ENCODE measurements at places on chromosomes 13 and 19.

- DNase-seq = no peak
Measured at GRCh38 chr13:59319276-59319675, 844.5 kb downstream of the DIAPH3 start.

- no peak for DNase-seq
Measured at GRCh38 chr13:101711307-101712025, 259.0 kb downstream of the ITGBL1 start.

- DNase-seq = no peak
Measured at GRCh38 chr19:55391702-55392615, 6.2 kb downstream of the RPL28 start.

DNA sequence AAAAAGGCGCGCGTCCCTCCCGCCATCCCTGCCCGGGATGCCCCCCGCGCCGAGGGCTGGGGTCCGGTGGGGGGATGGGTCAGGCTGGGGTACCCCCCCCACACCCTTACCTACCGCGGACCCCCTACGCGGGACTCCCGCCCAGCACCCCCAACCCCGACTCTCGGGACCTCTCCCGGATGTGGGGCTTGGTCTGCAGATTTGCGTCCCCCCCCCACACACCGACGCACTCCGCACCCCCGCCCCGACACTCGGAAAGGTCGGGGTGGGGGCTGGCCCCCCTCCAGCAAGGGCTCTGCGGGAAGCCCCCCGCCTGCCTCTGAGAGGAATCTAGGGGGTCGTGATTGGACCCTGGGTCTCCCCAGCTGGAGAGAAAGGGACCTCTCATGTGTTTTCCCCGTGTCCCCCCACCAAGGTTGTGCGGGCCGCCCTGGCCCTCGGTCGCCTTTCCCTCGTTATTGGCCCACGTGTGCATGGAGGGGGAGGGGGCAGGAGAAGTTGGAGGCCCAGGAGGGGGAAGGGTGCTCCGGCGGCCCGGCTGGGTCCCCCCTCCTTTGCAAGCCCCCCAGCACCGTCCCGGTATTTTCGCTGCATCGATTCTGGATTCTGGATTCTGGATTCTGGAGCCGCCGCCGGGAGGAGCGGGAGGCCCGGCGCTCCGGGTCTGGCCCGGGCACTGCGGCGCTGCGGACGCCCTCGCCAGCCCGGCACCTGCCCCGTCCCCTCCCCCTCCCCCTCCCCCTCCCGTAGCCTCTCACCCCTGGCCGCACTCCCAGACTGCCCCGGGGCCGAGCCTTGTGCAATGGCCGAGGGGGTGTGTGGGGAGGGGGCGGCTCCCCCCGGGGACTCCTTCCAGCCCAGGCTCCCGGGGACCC is 607 bp downstream of the NFIC start:
- no peak for DNase-seq

DNA sequence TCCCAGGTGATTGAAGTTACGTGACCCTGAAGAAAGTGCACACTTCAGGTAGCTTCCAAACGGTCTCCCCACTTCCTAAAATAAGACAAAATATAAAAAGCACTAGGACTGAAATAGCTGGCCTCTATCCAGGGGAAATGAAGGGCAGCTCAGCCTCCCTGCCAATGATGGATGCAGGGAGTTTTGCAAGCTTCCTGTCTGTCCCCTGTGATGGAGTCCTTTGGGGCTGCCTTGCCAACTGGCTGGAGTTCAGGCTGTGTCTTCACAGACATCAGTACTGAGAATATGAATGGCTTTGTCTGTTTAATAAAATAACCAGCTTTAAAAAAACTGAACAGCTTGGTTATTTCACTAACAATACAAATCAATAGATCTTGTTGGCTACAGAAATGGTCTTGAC is 101.4 kb upstream of the GPR12 start:
- no peak for DNase-seq

DNA sequence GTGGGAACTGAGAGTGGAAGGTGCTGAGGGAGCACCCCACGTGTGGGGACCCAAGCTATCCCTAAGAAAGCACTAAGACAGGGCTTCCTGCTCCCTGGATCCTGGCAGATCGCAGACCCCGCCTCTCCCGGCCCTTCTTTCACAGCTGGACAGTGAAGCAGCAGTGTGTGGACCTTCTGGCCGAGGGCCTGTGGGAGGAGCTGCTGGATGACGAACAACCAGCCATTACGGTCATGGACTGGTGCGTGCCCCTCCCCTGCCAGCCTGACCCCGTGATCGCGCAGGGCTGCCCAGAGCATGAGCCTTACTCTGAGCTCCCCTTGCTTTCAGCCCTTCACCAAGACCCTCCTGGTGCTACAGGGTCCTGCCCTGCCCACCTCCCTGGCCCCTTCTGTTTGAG is 2.3 kb downstream of the NCCRP1 start:
- DNase-seq = no peak

DNA sequence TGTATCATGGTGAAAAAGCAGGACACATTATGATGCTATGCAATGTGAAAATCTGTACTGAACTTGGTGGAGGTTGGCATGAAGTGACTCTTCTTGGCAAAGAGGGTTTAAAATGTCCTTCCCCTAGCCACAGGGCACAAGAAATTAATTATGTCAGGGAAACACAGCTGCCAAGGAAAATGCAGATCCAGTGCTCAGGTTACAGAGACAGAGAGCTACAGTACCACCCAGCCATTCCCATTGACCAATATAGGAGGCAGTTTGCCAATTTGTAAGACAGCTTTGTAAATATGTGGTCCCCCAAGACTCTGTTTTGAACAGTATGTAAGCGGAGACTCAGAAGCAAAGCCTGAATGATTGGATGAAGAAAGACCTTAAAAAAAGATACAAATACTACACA is 69.4 kb upstream of the KLF12 start:
- DNase-seq = no peak

GRCh38 chr19:46975925-46976782 is 43.5 kb upstream of the NPAS1 start:
- DNase-seq = no peak

DNA sequence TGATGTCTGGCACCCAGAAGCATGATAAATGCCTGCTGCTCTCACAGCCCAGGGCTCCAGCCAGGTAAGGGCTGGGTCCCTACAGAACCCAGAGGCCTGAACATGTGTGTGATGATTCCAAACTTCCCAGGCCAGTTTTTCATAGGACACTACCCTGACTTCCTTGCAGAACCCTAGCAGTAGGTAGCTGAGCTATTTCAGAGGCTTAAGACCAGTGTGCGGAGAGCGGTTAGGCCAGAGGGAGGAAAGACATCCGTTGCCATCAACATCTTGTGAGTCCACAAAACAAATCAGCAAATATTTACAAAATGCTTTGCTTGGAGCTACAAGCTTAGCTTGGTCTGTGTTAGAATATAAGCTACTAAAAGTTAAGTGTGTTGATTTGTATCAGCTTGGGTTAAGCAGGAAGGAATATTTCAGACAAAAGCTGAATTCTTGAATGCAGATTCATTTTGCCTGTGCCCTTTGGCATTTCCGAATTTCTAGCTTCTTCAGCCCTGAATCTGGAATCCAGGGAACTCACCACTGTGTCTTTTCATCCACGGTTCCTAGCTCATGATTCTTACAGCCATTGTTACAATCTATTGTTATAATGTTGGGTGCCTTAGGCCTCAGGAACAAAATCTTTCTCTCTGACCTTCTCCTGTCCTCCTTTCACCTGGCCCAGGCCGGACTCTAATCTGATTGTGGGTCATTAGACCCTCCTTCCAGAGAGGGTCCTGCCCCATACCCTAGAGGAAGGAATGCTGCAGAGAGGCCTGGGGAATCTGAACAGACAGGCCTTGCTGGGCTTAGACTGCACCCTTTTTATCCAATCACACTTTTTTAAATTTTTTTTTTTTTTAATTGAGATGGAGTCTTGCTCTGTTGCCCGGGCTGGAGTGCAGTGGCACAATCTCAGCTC is 12.4 kb downstream of the RAB20 start:
- no peak for DNase-seq

GRCh38 chr13:77523834-77524728 is 11.4 kb upstream of the SCEL start:
- DNase-seq = no peak

DNA sequence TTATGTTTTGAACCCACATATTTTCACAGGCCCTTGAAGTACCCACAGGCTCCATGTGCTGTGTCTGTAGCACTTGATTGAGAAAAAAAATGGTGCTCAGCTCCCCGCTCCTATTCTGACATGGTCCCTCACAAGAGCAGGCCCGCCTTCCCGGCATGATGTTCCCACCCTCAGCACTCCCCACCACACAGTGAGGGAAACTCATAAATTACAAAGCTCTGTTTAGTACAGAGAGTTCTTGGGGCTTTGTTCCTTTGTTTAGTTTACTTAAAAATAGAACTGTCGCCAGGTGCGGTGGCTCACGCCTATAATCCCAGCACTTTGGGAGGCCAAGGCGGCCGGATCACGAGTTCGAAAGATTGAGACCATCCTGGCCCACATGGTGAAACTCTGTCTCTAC is 25.9 kb upstream of the ABCC4 start:
- DNase-seq = no peak

GRCh38 chr13:72430923-72431322 is 296.5 kb downstream of the MZT1 start:
- DNase-seq = no peak

GRCh38 chr19:13882419-13882795 is 5.5 kb downstream of the NANOS3 start:
- DNase-seq = no peak

DNA sequence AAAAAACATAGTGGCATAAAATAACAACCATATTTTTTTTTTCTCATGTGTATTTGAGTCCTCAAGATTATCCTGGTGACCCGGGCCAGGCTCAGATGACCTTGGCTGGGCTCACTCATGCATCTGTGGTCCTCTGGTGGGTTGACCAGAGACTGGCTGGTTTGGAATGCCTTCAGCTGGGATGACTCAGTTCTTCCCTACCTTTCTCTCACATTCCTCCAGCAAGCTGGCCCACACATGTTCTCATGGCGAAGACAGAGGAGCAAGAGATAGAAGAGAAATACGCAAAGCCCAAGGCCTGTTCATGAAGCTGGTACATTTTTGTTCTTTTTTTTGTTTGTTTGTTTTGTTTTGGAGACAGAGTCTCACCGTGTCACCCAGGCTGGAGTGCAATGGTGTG is 14.3 kb upstream of the ZNF541 start:
- no peak for DNase-seq

DNA sequence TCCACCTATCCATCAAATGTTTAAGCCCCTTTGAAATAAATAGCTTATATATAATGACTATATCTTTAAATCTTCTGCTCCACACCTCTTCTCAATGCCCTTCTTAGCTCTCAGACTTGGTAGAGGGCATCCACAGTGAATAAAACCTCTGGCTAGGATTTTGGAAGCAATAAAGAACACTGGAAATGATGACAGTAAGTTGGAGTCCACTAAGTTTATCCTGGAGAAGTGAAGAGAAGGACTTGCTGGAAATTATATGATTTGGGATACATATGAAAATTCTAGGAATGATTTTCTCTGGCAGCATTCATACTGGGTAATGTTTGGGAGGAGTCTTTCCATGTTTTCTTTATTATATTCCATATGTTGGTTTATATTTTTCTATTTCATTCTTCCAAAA is 133.5 kb upstream of the KL start:
- DNase-seq = no peak

DNA sequence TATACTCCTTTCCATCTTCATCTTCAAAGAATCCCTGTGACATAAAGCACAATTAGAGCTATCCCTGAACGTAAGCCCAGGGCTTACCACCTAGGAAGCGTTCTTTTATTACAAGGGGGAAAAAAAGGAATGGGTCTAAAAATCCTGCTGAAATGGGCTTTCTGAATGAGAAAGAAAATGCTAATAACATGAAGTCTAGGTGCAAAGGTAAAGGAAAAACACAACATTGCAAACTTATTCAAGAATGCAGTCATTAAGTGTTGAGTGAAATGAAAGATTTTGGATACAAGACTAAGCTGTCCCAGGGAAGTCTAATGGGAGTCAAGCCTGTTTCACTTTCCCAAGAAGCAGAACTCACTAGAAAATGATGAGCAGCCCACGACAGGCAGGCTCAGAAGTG is 55.3 kb upstream of the SLC15A1 start:
- no peak for DNase-seq

DNA sequence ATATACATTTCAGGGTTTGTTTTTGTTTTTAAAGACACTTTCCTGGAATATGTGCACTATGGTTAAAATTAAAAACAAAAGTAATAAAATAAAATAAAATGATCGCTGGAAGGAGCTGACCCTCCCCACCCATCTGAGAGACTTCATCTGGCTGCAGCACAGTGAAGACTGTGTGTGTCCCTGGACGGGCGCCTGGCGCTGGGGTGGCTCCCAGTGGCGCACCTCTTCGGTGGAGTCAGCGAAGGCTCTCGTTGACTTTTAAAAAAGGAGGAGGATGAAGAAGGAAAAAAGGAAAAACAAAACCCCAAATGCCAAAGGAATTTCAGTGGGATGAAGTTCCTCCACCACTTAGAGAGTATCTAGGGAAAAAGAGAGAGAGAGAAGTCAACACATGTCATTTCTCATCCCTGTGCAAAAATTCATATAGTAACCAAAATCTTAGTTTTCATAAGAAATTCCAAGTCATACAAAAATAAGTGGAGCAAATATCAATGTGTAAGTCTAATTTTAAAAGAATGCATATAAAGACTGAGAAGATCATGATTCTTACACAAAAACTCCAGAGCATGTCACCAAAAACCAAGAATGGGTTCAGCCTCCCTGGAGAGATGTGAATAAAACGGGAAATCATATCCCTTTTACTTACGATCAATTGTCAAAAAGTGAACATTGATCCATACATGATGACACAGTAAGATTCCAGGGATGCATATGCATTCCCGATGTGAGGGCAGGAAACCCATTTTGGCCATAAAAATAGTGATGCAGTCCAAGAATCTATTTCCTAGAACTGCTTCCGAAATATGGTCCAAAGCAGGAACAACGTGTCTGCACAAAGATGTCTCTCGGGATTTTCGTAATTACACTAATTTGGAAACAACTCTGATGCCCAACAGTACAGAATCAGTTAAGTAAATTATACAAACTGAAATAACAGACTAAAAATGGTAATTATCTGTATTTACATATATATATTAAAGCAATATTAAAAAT is 123.8 kb downstream of the STK24 start:
- no peak for DNase-seq

DNA sequence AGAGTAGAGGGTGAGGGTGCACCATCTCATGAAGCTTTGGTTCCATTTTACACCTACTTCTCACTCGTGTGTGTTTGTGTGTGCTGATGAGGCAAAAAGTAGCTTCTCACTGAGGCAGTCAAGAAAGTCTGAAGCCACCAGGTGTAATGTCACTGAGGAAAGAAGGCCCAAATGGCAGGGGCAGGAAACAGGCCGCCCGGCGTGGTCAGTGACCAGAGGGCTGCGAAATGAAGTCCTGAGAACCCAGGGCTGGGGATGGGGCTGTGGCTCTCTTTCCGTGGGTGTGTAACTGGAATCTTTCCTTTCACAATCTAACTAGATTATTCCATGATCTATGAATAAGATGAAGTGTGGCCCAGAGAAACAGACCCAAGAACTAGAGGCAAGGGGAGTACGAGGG is 25.5 kb upstream of the TFDP1 start:
- DNase-seq = no peak

DNA sequence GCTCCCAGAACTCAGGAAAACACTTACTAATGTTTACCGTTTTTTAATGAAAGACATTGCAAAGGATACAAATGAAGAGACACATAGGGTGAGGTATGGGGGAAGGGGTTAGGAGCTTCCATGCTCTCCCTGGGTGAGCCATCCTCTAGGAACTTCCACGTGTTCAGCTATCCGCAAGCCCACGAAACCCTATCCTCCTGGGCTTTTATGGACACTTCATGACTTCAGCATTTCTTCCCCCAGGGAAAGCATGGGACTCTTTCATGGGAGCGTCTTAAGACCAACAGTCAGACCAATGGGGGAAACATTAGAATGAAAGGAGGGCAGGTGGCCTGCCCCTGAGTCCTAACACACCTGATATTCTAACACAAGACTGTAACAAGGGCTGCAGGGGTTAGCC is 6.6 kb upstream of the ESD start:
- DNase-seq = no peak

GRCh38 chr13:37144661-37145060 is 39.2 kb upstream of the CSNK1A1L start:
- DNase-seq = no peak

All from NCI-H510A (cell line).